ELR (cell line): ENCODE measurements at places on chromosomes 3 and 15.
A peak's percentile ranks its signal among the peaks of the same experiment; 100 is the strongest.

GRCh38 chr3:74787011-74787410 is 172.6 kb upstream of the CNTN3 start:
- no peak for DNase-seq

GRCh38 chr15:36251450-36251849 is 328.0 kb upstream of the CDIN1 start:
- peak; percentile 1 for DNase-seq

DNA sequence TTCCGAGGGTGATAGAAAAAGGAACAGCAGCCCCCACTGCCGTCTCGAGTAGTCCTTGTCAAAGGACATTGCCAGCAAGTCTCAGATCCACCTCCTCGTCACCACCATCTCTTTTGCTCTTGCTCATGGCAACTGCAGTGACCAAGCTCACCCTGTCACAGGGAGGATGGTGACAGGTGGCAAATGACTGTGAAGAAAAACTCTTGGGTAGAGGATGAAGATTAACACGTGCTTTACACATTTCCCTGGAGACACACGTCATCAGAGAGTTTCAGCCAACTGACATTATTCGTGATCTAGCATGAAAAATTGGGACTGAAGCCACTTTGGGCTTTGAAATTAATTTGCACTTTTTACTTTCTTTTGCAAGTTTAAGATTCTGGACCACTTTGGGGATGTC is 174.3 kb downstream of the EBLN2 start:
- DNase-seq, result no peak

GRCh38 chr15:66748708-66749035 is 46.6 kb downstream of the SMAD6 start:
- DNase-seq, result no peak

GRCh38 chr3:75294124-75294523 is 370.0 kb upstream of the FRG2C start:
- peak; percentile 13 for DNase-seq

DNA sequence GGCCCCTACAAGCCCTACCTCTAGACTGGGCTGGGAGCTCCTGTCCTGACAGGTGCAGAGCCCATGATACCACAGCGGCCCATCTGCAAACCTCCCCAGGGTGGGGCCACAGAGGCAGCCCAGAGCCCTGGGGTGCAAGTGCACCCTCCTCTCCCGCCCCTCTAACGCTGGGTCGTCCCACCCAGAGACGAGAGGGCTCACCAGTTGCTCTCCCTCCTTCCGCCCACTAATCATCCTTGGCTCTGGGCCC is 742 bp downstream of the TNK2 start:
- DNase-seq, result no peak

DNA sequence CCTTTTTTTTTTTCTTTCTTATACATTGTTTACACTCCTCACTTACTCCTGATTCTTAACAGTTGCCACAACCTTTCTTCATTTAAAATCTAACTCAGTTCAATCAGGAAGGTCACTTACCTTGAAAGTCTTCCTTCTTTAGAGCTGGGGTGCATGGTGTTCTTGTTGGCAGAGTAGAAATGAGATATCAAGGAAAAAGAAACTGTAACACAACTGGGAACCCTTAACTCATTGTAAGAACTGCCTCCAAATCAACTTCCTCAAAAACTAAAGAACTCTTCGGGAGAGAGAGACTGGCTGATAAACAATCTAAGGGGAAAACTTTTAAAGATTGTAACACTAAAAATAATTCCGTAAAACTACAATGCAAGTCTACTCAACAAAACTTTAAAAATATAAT is 1.4 kb upstream of the APPL1 start:
- no peak for DNase-seq

DNA sequence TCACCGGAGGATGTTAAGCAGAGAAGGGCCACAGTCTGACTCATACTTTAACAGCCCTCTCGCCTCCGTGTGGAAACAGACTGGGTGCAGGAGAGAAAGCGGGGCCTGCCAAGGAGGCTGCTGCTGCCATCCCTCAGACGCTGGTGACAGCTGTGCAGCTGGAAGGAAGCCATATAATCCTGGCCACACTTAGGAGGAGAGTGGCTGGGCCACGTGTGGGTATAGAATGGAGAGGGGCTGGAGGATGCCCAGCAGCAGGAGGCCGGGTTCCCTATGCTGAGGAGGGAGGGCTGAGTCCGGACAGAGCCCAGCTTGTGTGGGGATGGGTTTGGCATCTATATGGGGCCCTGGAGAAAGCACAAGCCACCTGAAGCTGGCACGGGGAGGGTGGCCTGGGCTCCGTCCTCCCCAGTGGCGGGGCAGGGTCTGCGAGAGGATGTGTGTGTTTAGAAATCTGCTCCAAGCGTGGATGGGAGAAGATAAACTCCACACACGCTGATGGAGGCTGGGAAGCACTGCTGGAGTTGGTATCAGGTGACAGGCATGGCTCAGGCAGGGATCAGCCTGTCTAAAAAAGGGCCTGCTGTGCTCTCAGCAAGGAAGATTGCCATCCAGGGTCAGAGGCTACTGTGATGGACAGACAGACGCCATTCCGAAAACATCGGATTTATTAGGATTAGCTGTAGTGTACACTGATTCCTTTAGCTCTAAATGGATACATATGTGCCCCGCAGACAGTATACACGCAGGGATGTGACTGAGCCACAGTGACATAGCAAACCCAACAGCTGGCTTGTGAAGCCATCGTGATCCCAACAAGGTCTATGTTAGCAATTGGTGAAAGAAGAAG is 15.9 kb downstream of the ABTB1 start:
- DNase-seq, result peak; percentile 65

GRCh38 chr3:70882104-70882503 is 569.7 kb upstream of the MDFIC2 start:
- no peak for DNase-seq

DNA sequence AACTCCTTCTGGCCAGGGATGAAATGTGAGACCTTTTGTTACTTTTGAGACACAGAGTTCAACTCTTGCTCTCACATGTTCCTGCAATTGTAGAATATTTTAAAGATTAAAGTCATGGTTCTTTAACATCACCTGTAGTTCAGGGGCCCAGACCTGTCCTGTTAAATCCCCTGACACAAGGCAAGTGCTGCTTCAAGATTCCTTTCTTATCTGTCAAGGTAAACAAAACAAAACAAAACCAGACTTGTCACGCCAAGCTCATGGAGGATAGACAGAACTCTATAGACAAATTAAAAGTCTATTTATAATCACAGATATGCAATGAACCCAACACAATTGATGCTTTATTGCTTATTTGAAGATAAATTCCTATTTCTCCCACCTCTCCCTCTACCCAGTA is 48.6 kb upstream of the NEDD4 start:
- DNase-seq, result peak; percentile 12

DNA sequence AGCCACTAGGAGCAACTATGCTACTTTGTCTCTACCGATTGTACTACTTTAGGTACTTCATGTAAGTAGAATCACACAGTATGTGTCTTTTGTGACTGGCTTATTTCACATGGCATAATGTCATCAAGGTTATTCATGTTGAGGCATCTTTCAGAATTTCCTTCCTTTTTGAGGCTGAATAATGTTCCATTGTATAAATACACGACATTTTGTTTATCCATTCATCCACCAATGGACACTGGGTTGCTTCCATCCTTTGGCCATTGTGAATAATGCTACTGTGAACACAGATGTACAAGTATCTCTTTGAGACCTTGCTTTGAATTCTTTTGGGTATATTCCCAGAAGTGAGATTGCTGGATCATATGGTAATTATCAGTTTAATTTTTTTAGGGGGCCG is 29.2 kb downstream of the MYO5A start:
- DNase-seq, result no peak

- DNase-seq, result no peak
Measured at GRCh38 chr3:24249523-24249922, 245.1 kb downstream of the THRB start.

- no peak for DNase-seq
Measured at GRCh38 chr3:126665221-126665936, 10.5 kb upstream of the TXNRD3 start.

DNA sequence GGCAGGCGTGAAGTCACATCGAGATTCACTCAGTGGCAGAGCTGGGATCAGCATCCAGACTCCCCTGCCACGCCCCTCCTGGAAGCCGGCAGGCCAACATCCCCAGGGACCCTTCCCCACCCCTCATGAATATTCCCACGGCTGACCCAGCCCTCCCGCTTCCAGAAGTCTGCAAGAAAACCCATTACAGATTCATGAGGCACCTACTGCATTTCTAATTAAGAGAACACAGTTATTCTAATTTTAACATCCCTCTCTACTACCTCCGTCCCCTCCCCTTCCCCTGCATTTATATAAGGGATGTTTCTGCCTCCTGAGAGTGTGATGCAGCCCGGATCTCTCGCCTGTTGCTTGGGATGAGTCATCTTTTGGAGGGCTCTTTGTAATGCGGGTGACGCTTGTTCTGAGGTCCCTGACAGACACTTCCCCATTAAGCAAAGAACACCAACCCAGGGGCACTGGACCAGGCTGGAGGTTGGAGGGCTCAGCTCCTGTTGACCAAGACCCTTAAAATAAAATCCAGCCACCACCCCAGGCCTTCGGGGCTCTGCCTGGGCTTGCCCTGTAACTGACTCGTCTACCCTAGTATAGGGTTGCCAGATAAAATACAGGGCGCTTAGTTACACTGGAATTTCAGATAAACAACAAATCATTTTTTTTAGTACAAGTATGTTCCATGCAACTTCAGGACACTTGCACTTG is 118.7 kb downstream of the NUP210 start:
- peak; percentile 79 for DNase-seq

DNA sequence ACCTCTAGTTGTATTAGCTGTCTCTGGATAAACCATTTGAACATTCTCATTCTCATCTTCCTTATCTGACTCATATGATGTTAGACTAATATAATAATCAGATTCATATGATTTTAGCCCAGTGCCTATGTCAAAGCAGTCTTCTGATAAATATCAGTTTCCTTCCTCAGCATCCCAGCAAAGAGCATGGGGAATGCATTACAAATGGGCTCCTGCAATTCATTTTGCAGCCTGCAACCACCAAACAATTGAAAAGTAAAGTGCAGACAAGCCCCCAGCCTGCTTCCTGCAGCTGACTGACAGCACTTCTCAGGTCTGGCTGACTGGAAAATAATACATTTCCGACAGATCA is 78.2 kb upstream of the STAC start:
- DNase-seq, result no peak

- peak; percentile 54 for DNase-seq
Measured at GRCh38 chr3:120741837-120742197, 499 bp downstream of the RABL3 start.

- no peak for DNase-seq
Measured at GRCh38 chr3:12255393-12255792, 33.5 kb upstream of the PPARG start.

- DNase-seq, result peak; percentile 29
Measured at GRCh38 chr3:64575211-64575844, 112.5 kb downstream of the ADAMTS9 start.

DNA sequence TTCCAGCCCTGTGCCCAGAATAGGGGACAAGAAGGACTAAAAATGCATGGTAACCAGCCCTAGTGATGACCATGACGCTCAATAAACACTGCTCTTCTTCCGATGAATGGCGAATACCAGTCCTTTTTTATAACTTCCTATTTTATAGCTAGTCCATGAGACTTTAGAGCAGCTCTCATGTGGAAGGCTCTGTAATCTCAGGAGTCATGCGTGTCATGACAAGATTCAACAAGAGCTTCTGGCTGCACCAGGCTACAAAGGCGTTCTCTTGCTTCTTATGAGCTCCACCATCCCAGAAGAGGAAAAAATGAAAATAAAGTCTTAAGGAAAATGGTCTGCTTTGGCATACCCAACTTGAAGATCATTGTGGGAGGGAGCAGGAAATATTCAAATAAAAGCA is 141.0 kb downstream of the TMCO5A start:
- DNase-seq, result no peak

DNA sequence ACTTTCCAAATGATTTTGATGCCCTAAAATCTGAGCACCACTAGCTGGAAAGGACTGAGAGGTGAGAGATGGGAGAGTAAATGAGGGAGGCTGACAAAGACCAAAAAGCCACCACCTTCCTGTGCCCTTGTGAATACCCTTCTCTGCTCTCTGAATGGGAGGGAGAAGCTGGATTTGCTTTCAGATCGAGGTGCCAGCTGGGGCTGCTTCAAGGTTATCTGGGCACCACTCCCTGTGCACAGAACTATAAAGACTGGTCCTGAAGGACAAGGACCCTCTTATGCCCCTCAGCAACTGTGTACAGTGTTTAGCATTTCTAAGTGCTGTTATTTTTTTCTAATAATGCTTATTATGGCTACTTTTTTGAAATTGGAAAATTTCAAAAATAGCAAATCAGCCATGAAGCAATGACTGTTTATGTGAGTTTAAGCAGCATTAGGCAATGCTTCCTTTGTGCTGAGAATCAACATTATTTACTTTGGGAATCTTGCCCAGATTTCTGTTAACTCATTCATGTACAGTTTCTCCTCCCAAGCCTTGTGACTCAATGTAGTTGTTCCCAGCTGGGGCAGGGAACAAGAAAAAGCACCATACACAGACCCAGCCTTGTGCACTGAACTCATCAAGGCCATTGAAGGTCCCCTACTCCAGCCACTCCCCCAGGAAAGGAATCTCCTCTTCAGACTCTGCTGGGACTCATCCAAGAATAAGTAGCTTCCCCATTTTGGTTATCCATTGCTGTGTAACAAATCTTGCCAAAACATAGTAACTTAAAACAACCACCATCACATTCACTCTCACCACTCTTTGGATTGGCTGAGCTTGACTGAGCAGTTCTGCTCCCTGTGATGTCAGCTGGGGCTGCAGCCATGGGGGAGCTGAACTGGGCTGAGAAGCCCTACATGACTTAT is 37.3 kb upstream of the CDV3 start:
- peak; percentile 96 for DNase-seq

DNA sequence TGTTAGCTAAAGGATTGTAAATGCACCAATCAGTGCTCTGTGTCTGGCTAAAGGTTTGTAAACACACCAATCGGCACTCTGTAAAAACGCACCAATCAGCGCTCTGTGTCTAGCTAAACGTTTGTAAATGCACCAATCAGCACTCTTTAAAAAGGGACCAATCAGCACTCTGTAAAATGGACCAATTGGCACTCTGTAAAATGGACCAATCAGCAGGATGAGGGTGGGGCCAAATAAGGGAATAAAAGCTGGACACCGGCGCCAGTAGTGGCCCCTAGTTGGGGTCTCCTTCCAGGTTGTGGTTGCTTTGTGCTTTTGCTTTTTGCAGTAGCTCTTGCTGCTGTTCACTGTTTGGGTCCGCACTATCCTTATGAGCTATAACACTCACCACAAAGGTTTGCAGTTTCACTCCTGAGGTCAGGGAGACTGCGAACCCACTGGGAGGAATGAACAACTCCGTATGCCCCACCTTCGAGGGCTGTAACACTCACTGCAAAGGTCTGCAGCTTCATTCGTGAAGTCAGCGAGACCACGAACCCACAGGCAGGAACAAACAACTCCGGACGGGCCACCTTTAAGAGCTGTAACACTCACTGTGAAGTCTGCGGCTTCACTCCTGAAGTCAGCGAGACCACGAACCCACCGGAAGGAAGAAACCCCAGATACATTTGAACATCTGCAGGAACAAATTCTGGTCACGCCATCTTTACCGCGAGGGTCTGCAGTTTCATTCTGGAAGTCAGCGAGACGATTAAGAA is 1.1 kb upstream of the SUCLG2 start:
- DNase-seq, result no peak

- no peak for DNase-seq
Measured at GRCh38 chr3:45024542-45025255, 1.4 kb upstream of the CLEC3B start.

- no peak for DNase-seq
Measured at GRCh38 chr3:45679805-45680204, 9.4 kb upstream of the SACM1L start.
